ENCODE measurements at places on chromosomes 11 and 22. TPM values are rescaled to one million over a fixed set of nuclear protein-coding genes. Genes with fewer than 3 reads are reported as not detected.

- no peak for DNase-seq
These were observed 29.8 kb upstream of the MSANTD2 start for GRCh38 chr11:124829986-124830385.

DNA sequence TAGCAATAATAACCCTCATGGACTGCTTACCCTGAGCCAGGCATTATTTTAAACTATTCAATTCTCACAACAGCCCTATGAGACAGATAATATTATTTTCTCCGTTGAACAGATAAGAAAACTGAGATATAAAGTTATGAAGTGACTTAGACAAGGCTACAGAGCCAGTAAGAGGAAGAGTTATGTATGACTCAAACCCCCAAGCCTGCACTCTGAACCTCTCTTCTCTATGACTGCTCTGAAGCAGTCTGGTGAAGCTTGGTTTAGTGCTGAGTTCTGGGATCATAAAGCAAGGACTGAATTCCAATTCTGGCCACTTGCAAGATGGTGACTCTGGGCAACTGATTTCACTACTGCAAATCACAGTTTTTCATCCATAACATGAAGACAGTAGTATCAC lies 34.5 kb downstream of the TNKS1BP1 start:
- DNase-seq = no peak

LMO2 gene
- 15.2 TPM for total RNA-seq

DNA sequence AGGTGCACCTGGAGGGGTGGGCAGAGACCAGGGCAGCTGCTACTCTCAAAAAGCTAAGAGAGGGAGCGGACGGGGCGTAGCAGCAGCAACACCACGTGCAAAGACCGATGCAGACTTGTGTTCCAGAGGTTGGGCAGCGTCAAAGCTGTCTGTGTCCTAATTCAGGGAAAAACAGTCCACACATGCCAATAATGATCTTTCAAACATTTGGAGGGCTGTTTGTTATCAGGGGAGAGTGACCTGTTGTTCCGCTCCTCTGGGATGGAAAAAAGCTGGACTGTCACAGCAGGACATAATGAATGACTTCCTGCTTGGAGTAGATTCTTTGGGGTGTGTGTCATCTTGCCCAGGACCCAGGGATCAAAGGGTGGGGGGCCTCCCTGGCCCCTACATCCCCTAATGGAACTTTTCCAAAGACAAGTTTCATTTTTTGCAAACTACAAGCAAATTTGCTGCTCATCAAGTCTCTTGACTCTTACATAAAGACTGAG lies 6.2 kb upstream of the FBLN1 start:
- peak; percentile 31 for DNase-seq

ENTHD1 gene
- not detected for total RNA-seq

DNA sequence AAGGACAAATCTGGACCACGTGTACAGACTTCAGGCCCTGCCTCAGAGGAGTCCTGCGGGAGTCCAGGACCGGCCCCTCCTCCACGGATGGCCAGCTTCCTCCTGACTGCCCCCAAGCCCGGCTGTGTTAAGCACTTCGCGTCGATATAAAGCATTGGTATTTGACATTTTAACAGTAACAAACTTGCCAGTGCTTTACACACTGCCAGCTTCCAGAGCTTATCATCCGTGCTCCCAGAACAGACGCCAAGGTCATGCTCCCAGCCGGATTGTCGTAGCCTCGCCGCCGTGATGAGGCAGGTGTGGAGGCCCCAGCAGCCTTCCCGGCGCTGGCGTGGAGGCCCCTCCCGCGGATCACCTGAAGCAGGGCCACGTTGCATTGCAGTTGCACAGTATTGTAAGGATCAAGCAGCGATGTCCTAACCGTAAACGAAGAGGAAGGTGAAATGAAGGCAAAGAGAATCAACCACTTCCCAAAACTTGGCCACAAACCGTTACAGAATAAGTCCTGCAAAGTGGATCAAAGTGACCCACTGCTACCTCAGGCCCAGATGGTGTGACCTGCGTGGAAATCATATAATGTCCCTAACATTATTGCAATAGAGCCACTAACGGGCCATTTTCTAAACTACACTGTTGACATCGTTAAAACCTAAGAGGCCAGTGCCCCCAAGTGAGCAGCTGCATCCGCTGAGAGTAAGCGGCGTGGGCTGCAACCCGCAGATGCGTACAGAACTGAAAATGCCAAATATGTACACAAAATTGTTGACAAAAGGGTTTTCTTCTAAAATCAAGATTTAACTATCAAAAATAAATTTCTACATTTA lies 51.6 kb downstream of the CERK start:
- DNase-seq = no peak

GRIA4 gene
- 15.0 TPM for total RNA-seq

DNA sequence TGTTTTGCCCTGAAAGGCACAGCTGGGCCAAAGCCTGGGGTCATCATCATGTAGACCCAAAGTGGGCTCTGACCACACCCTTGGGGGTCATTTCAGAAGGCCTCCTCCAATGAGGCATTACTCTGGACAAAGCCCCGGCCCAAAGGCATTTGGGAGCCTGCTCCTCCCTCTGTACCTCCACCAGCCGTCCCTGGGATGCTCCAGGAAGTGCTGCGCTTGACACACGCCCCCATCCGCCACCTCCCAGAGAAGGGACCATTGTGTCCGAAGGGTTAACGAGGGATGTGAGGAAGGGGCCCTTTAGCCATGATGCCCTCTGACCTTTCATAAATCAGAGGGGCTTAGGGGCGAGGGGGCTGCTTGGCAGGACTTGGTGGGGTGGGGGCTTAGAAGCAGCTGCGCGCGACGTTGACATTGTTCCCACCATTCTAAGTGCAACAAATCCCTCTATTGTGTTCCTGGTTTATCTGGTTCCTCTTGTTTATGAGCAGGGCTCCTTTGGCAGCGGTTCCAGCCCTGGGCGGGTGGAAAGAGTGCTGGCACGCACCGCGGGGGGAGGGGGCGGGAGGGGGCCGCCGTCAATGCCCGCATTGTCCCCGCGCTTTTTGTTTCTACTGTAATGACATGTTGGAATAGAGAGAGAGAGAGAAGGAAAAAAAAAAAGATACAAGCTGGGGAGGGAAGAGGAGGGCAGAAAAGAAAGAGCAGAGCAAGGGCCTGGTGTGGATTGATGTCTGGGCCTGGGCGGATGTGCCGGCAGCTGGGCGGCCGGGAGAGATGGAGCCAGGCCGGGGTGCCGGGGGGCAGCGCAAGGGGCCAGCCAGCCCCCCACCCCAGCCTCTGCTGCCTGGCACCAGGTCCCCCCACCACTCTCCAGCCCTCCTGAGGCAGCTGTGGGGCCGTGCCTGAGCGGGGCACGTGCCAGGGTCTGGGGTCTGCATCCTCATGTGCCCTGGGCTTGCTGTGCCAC lies 32.1 kb upstream of the SOX10 start:
- peak; percentile 38 for DNase-seq

- no peak for DNase-seq
These were observed 135.1 kb upstream of the CARD18 start for GRCh38 chr11:105274631-105275030.

- no peak for DNase-seq
These were observed 51.1 kb downstream of the MCM5 start for GRCh38 chr22:35450824-35451569.

DNA sequence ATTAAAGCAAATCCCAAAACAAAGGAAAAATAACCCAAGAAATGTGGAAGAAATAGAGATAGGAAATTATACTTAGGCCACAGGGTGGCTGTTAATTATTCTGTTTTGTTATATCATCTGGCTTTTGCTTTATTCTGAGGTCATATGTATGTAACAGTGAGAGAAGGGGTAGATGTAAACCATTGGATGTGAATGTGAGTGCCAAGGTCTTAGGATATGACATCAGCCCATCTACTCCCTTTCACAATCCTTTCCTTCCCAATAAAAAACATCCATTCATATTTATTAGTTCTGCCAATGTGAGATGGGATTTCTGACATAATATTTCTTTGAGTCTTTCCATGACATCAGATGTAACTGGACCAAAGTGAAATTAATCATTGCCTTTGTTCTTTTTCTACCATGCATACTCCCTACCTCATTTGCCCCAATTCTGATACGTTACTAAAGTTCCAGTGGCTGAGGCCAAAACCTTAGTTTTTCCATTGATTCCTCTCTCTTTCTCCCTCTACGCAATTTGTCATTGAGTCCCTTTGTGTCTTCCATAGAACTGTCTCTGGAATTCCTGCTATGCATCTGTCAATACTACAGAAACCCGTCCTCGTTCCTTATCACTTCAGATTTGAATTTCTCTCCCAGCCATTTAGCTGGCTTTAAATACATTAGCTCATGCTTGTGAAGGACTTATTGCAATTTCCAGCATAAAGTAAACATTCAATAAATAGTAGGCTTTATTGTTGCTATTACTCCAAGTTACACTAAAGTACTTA lies 170.3 kb downstream of the ARHGAP42 start:
- no peak for DNase-seq

DNA sequence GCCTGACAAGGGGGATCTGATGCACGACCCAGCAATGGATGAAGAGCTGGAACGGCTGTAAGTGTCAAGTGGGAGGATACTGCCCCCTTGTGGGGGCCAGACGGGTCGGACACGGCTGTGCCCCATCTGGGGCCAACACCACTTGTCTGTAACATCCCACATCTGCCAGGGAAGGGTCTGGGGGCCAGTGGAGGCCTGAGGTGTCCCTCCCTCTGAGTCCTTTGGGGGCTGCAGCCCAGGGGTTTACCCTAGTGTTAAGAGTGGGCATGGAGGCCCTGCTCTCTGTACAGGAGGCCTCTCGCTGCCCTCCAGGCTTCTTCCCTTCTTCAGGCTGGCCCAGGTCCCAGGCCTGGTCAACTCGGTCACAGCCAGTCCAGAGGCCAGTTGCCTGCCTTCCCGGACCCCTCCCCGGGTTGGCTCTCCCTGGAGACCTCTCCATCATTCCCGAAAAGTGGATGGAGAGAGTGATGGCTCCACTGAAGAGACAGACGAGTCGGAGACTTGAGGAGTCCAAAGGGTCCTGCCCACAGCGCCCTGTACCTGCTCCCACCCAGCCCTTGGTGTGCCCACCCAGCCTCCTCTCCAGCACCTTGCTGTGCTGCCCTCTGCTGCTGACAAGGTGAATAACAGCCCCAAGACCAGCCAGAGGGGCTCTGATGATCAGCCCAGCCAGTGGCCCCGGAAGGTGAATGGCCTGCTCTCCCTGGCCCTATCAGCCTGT lies 15.4 kb downstream of the ARFGAP2 start:
- peak; percentile 29 for DNase-seq

CLMP gene
- 29.2 TPM for total RNA-seq

- DNase-seq = no peak
These were observed 90.6 kb upstream of the AKIP1 start for GRCh38 chr11:8820401-8820800.

DNA sequence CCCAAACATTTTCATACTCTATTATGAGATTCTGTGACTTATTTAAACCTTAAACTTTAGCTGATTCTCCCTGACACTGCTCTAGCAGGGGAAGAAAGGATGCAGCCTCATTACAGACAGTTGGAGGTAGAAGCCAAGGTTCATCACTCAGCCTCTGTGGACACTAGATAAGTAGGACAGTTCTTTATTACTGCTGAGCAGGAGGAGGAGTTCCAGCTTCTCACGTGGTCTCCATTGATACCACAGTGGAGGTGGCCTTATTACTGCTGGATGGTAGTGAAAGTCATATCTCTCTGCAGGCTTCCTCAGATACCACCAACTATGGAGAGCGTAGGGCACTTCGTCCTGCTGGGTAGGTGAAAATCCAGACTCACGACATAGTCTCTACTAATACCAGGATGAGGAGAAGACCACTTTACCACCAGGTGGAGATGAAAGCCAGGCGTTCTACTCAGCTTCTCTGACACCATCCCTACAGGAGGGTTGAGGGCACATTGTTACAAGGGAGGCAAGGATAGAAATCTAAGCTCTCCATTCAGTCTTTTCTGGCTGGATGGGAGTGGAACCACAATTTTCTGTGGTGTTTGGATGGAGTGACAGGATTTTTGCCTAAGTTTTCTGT lies 13.1 kb upstream of the ANGPTL5 start:
- no peak for DNase-seq

- DNase-seq = no peak
These were observed 2.2 kb upstream of the SIGIRR start for GRCh38 chr11:416757-417621.

DNA sequence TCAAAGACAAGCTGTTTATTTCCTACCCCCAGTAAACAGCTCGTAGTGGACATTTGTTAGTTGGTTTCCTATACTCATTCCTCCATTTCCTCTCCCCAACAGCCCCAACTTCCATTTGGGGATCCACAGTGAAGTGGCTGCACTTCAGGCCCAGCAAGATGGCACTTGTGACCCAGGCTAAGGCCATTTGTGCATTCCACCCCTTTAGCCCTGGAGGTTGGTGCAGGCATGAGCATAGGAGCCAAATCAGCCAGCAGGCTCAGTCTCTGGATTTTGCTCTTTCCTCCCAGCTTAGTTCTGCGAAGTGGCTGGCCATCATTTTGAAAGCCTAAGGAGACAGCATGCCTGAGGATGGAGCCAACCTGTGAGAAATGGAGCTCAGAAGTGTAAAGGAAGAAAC lies 122.9 kb downstream of the MPPED2 start:
- DNase-seq = no peak

SLC15A3 gene
- 8.8 TPM for total RNA-seq

DNA sequence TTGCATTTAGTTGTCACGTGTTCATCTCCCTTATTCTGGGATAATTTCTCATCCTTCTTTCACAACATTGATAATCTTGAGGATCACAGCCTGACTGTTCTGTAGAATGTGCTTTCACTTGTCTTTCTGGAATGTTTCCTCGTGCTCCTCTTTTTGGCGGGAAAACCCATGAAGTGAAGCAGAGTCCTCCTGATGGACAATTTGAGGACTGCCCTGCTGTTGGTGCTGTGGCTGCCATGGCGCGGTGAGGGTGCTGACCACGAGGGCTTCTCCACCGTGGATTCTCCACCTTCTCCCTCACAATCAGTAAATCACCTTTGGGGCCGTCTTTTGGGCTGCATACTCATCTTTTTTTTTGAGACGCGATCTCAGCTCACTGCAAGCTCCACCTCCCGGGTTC lies 946.9 kb downstream of the BRD1 start:
- DNase-seq = no peak

DNA sequence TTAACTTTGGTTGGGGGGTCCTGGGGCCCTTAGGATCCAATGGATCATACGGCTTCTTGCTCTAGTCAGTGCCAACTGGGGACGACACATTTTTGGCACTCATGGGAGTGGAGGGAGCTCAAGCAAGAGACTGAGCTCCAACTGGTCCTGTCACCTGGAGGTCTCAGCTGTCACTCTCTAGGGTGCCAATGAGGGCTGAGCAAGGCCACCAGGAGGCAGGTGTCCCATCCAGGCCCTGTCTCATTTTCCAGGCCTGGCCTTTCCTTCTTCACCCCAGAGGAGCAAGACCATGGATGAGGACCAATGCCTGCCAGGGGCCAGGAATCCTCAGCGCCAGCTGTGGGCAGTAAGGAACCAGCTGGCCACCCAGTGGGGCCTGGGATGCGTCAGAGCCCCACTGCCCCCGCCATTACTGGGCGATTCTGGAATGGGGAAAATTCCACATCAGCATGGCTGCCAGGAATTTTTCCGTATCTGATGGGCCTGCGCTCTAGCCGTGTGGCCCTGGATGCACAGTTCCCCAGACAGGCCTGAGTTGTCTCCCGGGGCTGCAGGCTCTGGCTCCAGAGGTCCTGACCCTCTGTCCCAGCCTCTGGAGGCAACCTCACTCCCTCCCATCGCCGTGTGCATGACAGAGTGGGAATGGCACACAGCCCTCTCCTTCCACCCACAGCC lies 669 bp upstream of the GAL3ST1 start:
- no peak for DNase-seq

Measured in skin of body (tissue), 3 donors.